ENCODE measurements at places on chromosomes 1 and 21. TPM values are rescaled to one million over a fixed set of nuclear protein-coding genes. Genes with fewer than 3 reads are reported as not detected.

- DNase-seq: no peak
- peaks cover 23% of the 10 kb centered on the region for H3K36me3 ChIP-seq
- peaks cover 3% of the 10 kb centered on the region for H3K4me1 ChIP-seq
- H3K27me3 ChIP-seq: no peaks in the 10 kb centered on the region
These were observed 55.4 kb downstream of the EPRS1 start for GRCh38 chr1:219990782-219991510.

GRCh38 chr1:178536844-178537371 lies 24.0 kb downstream of the TEX35 start:
- no peak overlapping the region for H3K4me3 ChIP-seq
- peaks cover 2% of the 10 kb centered on the region for H3K4me1 ChIP-seq
- no peaks in the 10 kb centered on the region for H3K36me3 ChIP-seq
- DNase-seq: no peak
- no peak overlapping the region for H3K27ac ChIP-seq

- H3K27me3 ChIP-seq: peaks cover 4% of the 10 kb centered on the region
- no peaks in the 10 kb centered on the region for H3K4me1 ChIP-seq
- no peak overlapping the region for H3K4me3 ChIP-seq
- DNase-seq: no peak
These were observed 29.3 kb downstream of the PRDX6 start for GRCh38 chr1:173506437-173506836.

GRCh38 chr1:174946031-174946430 lies 53.7 kb upstream of the CACYBP start:
- H3K36me3 ChIP-seq: no peaks in the 10 kb centered on the region
- no peak overlapping the region for H3K4me3 ChIP-seq
- H3K27ac ChIP-seq: no peak overlapping the region
- DNase-seq: no peak
- H3K27me3 ChIP-seq: peaks cover 2% of the 10 kb centered on the region
- H3K4me1 ChIP-seq: no peaks in the 10 kb centered on the region

DNA sequence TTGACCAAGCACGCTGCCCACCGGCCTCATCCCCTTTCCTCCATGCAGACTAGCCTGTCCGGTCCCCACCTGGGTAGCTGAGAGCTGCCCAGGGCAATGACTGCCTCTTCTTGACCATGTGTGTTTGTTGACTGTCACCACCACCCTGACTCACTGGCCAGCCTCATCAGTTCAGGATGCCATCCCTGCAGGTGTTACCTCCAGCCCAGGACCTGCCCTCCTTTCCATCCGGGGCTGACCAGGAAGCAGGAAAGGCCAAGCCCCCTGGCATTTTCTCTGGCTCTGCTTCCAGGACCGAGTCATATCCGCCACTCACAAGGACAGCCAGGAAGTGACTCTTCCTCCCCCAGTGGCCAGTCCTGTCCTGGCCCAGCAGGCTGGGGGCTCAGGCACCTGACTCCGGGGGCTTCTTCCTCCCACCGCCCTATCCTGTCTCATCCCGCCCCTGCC lies 17.1 kb downstream of the EPHA2 start:
- no peak for DNase-seq
- H3K27me3 ChIP-seq: peaks cover 16% of the 10 kb centered on the region
- peaks cover 5% of the 10 kb centered on the region for H3K4me1 ChIP-seq
- no peak overlapping the region for H3K4me3 ChIP-seq
- H3K27ac ChIP-seq: no peak overlapping the region

- peaks cover 2% of the 10 kb centered on the region for H3K4me1 ChIP-seq
- DNase-seq: peak; percentile 64
- H3K27ac ChIP-seq: no peak within 1 kb of the TSS
- peaks cover 19% of the 10 kb centered on the region for H3K27me3 ChIP-seq
These were observed at the start of gene SPSB1 for GRCh38 chr1:9292361-9293240. SPSB1 (plus strand) TSS chr1:9292894; CDS start chr1:9355892, 62,998 bp downstream.

DNA sequence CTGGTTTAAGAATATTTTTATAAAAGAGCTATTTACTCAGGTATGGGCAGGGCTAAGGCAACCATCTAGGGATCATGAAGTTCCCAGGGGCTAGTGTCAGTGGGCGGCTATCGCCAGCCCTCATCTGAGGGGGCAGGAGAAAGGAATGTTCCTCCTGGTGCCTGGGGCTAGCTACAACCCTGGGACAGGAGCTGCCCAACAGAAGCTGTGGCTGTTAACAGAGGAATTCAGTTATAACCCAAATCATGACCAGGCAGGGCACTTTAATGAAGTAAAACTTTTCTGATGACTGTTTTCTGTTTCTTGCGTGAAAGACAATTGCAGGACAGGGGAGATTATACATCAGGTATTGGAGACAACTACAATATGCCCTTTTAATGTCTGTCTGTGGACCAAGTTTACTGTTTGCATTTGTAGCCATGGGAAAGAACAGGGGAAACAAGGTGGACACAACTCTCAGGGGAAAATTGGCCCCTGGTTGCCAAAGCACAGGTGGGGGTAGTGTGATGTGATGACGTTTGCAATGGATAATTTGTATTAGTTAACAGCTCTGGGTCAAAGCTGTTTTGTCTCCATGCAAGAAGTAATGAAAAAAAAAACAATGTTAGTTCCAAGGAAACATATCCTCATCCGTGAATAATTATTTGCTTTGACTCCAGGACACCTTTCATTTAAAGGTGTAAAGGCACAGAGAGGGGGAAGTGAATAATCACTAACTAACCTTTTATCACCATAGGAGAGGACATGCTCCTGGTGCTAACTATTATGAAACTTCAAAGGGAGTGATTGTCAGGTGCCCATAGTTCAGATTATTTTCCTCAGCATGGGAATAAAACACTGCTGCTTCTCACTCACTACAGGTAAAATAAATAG lies 105.2 kb downstream of the TSEN15 start:
- H3K4me1 ChIP-seq: peaks cover 9% of the 10 kb centered on the region
- DNase-seq: no peak
- H3K4me3 ChIP-seq: no peak overlapping the region
- no peak overlapping the region for H3K27ac ChIP-seq
- peaks cover 1% of the 10 kb centered on the region for H3K36me3 ChIP-seq

DNA sequence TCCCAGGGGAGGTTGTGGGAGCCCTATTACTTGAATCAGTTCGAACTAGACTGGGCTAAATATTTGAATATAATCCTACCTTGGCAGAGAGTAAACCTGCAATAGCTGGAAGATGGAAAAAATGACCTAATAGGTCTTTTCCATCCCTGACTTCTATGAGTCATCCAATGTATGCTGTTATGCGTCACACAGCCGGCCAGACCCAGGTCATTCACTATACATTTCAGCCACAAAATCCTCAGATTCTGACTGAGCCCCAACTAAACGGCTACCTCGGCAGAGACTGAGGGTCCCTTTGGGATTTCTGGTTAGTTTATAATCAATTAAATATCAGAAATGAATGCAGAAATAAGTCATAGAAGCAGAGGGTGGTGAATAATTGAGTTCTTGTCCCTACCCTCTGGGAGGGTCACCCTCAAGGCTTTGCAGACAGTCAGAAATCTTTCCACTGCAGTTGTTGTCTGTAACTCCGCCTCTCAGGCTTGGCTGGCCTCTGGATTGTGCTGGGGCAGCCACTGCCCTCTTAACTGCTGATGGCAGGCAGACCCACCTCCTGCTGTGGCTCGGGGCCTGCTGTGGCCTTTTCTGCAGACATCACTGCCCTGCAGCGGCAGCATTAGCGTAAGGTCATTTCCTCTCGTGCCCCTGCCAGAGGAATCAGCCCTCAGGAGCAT lies 240.5 kb downstream of the TGFB2 start:
- H3K27ac ChIP-seq: no peak overlapping the region
- no peaks in the 10 kb centered on the region for H3K4me1 ChIP-seq
- H3K36me3 ChIP-seq: no peaks in the 10 kb centered on the region
- no peaks in the 10 kb centered on the region for H3K27me3 ChIP-seq
- DNase-seq: no peak

DNA sequence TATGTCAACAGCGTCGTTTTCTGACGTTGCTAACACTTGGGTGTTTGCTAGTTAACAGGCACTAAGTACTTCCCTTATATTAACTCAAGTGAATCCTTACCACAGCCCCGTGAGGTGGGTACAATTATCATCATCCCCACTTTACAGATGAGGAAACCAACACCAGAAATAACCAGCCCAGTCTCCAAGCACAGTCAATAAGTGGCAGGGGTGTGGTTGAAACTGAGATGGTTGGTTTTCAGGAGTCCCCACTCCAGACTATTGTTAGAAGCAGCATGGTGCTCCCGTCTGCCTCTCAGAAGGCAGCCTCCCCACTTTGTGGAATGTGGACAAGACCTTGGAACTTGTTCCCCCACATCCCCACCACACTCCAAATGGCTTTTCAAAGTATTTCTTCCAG lies 45.7 kb upstream of the ACOT11 start:
- peaks cover 41% of the 10 kb centered on the region for H3K27me3 ChIP-seq
- no peaks in the 10 kb centered on the region for H3K36me3 ChIP-seq
- H3K27ac ChIP-seq: no peak overlapping the region
- peaks cover 13% of the 10 kb centered on the region for H3K4me1 ChIP-seq

GRCh38 chr1:72690871-72691270 lies 408.5 kb upstream of the NEGR1 start:
- no peak overlapping the region for H3K4me3 ChIP-seq
- no peak for DNase-seq
- no peaks in the 10 kb centered on the region for H3K27me3 ChIP-seq

- H3K4me3 ChIP-seq: no peak overlapping the region
- no peaks in the 10 kb centered on the region for H3K4me1 ChIP-seq
- no peaks in the 10 kb centered on the region for H3K36me3 ChIP-seq
- DNase-seq: no peak
- no peak overlapping the region for H3K27ac ChIP-seq
These were observed 117.1 kb upstream of the C8B start for GRCh38 chr1:57082711-57083439.

DNA sequence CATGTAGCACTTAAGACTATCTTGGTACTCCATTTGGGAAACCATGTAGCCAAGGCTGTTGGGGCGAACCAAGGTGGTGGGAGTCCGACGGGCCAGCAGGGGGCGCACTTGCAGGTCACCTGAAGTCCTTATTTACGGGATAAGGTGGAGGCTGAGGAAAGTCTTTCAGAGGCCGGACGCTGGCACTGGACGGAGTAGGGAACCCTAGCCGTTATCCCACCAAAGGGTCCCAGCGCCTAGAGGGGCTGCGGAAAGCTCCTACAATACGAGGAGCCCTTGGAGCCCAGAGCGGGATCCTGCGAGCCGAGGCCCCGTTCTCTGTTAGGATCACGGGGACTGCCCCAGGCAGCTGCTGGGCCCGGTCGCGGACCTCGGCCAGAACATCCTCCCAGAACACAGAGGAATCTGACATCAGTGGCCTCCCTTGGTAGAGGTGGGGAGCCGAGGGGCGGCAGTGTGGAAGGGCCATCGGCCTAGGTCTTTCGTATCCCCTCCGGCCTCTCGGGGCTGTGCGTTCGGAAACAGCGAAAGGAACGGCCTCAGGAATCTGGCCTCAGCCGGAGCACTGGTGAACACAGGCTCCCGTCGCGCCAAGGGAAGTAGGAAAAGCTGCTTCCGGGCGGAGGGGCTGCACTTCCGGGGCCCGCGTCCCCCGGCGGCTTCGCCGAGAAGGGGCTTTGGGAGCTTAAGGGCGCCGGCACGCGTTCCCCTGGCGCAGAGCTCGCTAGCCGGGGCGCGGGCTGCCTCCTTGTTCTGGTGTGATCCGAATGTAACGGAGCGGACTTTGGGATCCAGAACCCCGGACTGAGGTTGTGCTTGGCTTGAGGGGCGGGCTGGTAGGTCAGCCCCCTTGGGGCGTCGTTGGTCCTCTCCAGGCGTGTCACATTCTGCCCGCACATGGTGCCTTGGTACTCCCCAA lies 29.9 kb upstream of the RPTN start:
- peak; percentile 85 for DNase-seq
- no peaks in the 10 kb centered on the region for H3K36me3 ChIP-seq
- H3K27me3 ChIP-seq: peaks cover 5% of the 10 kb centered on the region
- peak overlapping the region; percentile 40 for H3K27ac ChIP-seq
- peaks cover 11% of the 10 kb centered on the region for H3K4me1 ChIP-seq
- peak overlapping the region; percentile 81 for H3K4me3 ChIP-seq

DNA sequence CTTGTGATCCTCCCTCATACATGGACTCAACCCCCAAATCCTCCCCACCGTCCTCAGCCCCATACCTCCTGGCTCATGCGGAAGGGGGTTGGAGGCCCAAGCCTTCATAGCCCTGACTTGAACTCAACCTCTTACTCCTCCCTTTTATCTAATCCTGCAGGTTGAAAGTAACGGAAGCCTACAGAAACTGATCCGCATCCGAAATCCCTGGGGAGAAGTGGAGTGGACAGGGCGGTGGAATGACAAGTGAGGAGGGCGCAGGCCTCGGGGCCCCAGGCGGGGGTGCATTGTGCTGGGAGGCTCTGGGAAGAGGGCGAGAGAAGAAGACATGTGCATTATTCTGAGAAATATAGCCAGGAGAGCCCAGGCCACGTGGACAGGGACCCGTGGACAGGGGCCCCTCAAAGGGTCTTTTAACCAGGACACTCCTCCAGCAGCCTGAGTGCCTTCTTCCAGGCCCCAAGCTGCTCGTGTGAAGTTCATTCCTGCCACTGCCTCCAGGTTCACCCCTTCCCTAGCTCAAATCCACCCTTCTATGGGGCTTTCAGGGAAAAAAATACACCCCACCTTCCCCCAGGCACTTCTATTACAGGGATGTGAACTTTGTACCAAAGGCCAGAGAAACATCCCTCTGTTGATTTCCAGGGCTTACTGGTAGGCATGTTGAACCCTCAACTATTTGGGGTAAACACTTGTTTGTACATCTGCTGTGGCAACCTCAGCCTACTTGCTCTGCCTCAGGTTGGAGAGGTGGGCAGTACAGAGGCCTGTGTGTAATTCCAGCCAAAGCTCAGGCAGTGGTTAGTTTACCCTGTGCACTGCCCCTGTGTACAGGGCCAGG lies 38.6 kb downstream of the CAPN2 start:
- no peak overlapping the region for H3K4me3 ChIP-seq
- peaks cover 4% of the 10 kb centered on the region for H3K4me1 ChIP-seq
- H3K27me3 ChIP-seq: no peaks in the 10 kb centered on the region
- H3K27ac ChIP-seq: no peak overlapping the region
- DNase-seq: no peak

- H3K27ac ChIP-seq: no peak overlapping the region
- peak overlapping the region; percentile 86 for H3K4me3 ChIP-seq
- peak; percentile 34 for DNase-seq
These were observed 456 bp downstream of the PTPN14 start for GRCh38 chr1:214550857-214551435.

- no peaks in the 10 kb centered on the region for H3K36me3 ChIP-seq
- H3K4me3 ChIP-seq: no peak overlapping the region
- peaks cover 4% of the 10 kb centered on the region for H3K4me1 ChIP-seq
- H3K27me3 ChIP-seq: no peaks in the 10 kb centered on the region
- H3K27ac ChIP-seq: no peak overlapping the region
- no peak for DNase-seq
These were observed 76.6 kb upstream of the PPM1J start for GRCh38 chr1:112791723-112792104.

GLIS1 gene
- not detected for total RNA-seq

PPFIA4 gene
- 56.0 TPM for total RNA-seq

OLFM3 gene
- not detected for total RNA-seq

OR14A16 gene
- total RNA-seq: not detected

ACKR1 gene
- total RNA-seq: not detected

ASCL5 gene
- total RNA-seq: not detected

ELAPOR1 gene
- total RNA-seq: 6.1 TPM

All from activated naive CD8-positive, alpha-beta T cell treated with anti-CD3 and anti-CD28 coated beads, Interleukin-2, amount 10 ng/mL, durations not matched to agents 7 days and 5 days (primary cell).